CD4-positive, alpha-beta memory T cell (primary cell): ENCODE measurements at places on chromosomes 7 and 10. TPM values are rescaled to one million over a fixed set of nuclear protein-coding genes. Genes with fewer than 3 reads are reported as not detected.

The GSTO2 gene
- total RNA-seq: 2.3 TPM

The SORCS1 gene
- not detected for total RNA-seq

The PIK3CG gene
- 32.6 TPM for total RNA-seq

The SFRP5 gene
- not detected for total RNA-seq

DNA sequence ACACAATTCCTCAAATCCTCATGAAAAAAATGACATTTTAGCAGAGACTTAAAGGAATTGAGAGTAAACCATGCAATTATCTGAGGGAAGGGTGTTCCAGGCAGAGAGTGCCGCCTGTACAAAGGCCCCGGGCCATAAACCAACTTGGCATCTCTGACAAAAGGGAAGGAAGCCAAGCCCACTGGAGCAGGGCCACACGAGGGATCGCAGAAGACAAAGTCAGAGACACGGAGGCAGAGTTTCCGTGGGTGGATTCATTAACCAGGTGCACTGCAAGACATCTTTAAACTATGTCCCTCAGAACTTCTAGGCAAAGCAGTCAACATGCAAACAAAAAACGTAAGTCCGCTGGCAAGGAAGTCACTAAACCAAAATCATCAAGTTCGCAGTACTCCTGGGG is 92.0 kb downstream of the SFMBT2 start:
- DNase-seq: no peak

GRCh38 chr7:45368129-45368807 is 205.9 kb upstream of the ADCY1 start:
- DNase-seq: no peak

DNA sequence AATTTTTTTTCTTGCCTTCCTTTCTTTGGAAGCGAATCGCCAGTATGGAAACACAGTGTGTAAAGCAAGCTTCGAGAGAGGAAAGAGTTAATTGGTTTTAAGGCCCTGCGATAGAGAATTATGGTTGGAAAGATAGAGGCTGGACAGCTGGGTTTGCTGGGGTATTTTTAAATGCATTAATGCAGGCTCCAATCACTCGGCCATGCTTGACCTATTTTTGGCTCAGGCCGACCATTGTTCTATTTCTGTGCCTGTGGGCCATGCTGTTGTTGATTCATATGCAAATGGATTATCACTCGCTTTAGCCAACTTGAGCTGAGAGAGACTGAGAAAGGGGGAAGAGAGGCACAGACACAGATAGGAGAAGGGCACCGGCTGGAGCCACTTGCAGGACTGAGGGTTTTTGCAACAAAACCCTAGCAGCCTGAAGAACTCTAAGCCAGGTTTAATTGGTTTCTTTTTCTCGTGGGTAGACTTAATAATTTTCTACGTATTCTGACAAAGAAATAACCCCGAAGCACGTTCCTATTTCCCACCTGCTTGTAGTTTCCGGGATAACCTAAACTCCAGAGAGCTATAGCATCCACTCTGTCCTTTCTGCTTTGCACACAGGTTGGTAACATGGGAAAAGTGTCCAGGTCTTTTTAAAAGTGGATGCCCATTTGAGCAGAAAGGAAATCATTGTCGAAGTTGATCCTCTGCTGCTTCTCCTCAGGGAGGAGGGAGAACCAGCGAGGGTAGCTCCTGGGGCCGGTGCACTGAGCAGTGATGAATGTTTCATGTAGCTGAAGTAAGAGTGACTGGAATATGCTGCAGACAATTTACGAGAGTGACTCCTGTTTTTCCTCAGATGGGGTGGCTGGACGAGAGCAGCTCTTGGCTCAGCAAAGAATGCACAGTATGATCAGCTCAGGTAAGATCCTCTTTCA is at the start of gene HDAC9:
Gene HDAC9, plus strand, starts transcription at position 338 of the 929 bp plus-strand sequence. Its CDS starts 554 bp downstream, at position 892.
- no peak for DNase-seq

DNA sequence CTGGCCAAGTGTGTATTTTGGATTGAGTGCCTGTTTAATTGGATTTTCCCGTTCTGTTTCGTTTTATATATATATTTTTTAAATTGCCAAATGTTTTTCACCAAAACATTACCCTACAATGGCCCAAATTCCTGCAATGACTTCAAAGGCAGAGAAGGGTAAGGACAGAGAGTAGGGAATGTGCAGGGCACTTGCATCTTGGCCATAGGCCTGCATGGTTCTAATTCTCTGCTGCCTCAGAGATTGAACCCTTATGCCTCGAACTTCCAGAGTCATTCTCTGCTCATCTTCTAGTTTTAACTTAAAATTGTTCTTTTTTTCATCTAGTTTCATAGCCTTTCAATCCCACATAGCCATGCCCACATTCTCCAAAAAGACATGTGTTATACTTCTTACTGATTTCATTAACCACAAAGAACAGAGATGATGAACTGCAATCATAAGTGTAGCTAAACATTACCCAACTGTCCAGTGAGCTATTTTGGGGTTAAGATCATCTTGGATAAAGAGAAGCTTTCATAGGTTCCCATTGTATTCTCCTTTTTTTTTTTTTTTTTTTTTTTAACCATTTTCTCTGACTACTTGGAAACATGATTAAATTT is 177.6 kb downstream of the PLXDC2 start:
- DNase-seq: no peak

- no peak for DNase-seq
Observed at GRCh38 chr10:28668363-28669226, 8.7 kb upstream of the BAMBI start.

DNA sequence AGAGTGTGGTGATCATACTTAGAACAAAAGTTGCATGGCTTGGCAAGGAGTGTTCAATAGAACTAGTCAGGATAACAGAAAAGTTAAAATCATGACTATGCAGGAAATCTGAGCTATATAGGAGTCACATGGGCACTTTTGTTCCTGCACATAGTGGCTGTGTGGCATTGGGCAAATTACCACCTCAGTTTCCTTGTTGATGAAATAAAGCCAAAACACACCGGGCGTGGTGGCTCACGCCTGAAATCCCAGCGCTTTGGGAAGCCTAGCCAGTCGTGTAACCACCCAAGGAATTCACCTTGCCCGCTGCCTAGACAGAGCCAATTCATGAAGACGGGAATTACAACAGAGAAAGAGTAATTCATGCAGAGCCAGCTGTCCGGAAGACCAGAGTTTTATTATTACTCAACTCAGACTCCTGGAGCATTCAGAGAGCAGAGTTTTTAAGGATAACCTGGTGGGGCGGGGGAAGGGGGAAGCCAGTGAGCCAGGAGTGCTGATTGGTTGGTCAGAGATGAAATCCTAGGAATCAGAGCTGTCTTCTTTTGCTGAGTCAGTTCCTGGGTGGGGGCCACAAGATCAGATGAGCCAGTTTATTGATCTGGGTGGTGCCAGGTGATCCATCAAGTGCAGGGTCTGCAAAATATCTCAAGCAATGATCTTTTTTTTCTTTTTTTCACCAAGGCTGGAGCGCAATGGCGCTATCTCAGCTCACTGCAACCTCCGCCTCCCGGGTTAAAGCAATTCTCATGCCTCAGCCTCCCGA is 6.4 kb upstream of the MKRN1 start:
- no peak for DNase-seq

DNA sequence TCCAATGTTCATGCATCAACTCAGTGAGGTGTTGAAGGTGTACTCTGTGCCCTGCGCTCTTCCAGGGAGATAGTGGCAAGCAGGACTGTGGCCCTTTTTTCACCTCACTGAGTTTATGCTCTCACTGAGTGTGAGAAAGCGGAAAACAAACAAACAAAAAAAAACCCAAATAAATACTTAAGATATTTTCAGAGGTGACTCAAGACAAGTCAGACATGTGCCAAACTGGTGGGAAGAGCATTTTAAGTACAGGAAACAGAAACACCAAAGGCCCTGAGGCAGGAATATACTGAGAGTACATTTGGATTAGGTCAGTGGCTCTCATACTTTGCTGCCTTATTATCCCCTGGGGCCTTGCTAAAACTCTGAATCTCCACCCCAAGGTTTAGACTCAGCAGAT is 111.9 kb upstream of the IGFBP3 start:
- no peak for DNase-seq

DNA sequence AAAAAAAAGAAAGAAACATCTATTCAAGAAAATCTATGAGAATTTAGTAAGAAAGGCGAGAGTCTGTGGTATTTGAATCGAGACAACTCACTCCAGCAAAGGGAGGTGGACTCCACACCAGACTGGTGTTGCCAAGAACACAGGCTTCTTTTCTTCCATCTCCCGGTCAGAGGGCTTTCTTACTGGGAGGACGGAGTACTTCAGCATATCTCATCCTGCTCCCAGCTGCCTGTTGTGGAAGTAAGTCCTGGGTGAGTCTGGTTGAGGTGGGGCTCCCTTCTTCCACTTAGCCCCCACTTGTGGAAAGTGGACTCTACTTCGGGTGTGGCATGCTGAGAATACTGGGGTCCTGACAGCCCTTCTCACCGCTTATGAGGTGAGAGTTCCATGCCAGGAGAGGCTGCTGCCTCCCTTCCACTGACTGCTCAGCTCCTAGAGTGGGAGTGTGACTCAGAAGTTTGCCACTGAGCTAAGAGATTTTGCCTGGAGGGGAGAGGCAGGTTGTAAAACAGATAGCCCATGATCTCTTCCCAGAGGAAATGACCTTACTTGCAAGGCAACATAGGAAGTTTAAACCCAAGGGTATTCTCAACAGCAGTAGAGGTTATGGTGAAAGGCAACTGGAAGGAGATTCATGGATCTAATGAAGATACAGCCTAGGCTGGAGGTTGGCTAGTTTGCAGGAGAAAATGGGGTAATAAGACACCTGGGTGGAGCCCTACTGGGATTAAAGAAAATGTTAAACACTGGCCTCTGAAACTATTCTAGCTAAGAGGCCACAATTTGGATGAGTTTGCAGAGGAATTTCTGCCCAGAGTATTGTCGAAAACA is 3.5 kb upstream of the NACAD start:
- no peak for DNase-seq

- peak; percentile 45 for DNase-seq
Observed at GRCh38 chr10:128035557-128035973, 90.7 kb downstream of the MKI67 start.

GRCh38 chr10:82889728-82890127 is 1014.7 kb downstream of the NRG3 start:
- no peak for DNase-seq

DNA sequence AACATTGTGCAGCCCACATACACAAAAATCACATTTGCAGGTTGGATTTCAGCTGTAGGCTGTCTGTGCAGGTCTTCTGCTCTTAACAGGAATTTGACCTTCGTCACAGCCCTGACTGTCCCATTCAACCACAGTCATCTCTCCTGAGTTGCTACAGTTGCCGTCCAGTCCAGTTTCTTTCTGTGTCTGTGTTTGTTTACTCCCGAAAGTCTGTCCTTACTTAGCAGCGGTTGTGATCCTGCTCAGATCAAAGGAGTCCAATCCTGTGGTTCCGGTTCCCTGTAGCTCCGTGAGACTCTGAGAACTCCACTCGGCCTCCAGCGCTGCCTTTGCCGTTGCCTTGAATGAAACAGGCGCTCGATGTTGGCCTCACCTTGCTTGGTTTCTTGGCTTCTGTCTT is 111.6 kb upstream of the GATA3 start:
- DNase-seq: no peak

- DNase-seq: no peak
Observed at GRCh38 chr10:6737758-6738111, 157.7 kb upstream of the PRKCQ start.
